ENCODE measurements at places on chromosomes 13 and 19. TPM values are rescaled to one million over a fixed set of nuclear protein-coding genes. Genes with fewer than 3 reads are reported as not detected.

Gene IRF2BP1
- 18.7 TPM for total RNA-seq

Gene MEGF8
- total RNA-seq = 44.0 TPM

Gene LDLR
- total RNA-seq = 30.2 TPM

- H3K27ac ChIP-seq = peak overlapping the region; percentile 86
- H3K36me3 ChIP-seq = peaks cover 12% of the 10 kb centered on the region
- no peaks in the 10 kb centered on the region for H3K27me3 ChIP-seq
- H3K4me3 ChIP-seq = peak overlapping the region; percentile 42
These were observed 95.7 kb downstream of the ARHGEF7 start for GRCh38 chr13:111210544-111211469.

DNA sequence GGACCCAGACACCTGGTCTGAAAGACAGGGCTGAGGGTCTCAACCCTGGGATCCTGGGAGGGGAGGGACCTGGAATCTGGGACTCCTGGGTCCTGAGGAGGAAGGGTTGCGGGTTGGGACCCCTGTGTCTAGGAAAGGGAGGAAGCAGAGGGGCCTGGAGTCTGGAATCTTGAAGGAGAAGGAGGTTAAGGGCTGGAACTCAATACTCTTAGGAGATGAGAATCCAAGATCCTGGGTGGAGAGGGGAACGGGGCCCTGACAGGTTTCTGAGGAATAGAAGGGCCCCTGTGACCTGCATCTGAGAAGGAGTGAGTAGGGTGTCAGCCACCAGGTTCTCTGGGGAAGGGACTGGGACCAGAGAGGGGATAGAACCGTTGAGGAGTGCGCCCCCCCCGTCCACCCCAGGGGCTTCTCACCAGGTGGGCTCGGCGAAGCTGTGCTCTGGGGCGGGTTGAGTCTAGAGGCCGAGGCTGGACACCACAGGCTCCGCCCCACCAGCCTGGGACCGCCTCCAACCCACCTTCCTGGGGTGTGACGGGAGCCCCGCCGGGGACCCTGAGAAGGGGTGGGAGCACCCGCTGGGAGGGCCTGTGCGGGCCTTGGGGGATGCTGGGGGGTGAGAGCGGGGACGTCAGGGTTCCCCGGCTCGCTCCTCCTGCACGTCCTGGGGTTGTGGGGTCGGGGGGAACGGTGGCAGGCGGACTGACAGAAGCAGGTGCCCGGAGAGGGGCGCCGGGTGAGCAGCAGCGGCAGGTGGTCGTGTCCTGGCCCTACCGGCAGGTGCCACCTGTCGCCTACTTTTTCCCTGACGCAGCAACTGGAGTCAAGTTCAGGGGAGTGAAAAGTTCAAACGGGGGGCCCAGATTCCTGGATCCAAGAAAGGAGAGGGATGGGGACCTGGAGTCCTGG is at the start of gene MAMSTR:
Gene MAMSTR (minus strand): TSS at position 463 of the 909 bp plus-strand sequence. CDS start 694 bp downstream, outside the sequence.
- peak within 1 kb of the TSS; percentile 98 for H3K27ac ChIP-seq
- no peak for DNase-seq
- H3K27me3 ChIP-seq = no peaks in the 10 kb centered on the region
- peaks cover 56% of the 10 kb centered on the region for H3K4me1 ChIP-seq

DNA sequence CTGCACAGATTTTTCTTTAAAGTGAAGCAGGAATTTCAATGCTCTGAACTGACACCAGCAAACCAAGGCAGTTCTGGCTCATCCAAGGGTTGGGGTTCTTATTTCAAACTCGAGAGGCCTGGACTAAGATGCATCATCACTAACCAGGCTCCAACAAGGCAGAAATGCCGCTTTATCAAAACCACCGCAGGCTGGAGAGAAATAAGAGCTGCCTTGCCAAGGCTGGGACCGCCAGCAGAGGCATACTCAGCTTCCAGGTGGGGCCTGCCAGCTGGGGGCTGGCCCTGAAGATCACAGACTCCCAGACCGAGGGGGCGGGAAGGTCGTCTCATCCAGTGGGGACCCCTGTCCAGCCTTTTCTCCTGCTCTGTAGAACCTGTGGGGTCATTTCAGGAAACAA is 37.4 kb upstream of the GAS6 start:
- no peak overlapping the region for H3K27ac ChIP-seq
- H3K4me1 ChIP-seq = no peaks in the 10 kb centered on the region
- no peaks in the 10 kb centered on the region for H3K27me3 ChIP-seq
- no peak for DNase-seq

DNA sequence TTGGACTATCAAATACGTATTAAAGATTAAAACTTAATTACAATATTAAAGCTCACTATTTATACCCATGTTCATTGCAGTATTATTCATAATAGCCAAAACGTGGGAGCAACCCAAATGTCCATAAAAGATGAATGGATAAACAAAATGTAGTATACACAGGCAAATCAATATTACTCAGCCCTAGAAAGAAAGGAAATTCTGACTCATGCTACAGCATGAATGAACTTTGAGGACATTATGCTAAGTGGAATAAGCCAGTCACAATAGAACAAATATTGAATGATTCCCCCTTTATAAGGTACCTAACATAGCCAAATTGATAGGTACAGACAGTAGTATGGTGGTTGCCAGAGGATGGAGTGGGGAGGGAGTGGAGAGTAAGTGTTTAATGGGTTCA is 457.3 kb downstream of the FGF14 start:
- no peaks in the 10 kb centered on the region for H3K27me3 ChIP-seq
- H3K4me1 ChIP-seq = no peaks in the 10 kb centered on the region
- H3K4me3 ChIP-seq = no peak overlapping the region
- H3K36me3 ChIP-seq = no peaks in the 10 kb centered on the region
- H3K27ac ChIP-seq = no peak overlapping the region

DNA sequence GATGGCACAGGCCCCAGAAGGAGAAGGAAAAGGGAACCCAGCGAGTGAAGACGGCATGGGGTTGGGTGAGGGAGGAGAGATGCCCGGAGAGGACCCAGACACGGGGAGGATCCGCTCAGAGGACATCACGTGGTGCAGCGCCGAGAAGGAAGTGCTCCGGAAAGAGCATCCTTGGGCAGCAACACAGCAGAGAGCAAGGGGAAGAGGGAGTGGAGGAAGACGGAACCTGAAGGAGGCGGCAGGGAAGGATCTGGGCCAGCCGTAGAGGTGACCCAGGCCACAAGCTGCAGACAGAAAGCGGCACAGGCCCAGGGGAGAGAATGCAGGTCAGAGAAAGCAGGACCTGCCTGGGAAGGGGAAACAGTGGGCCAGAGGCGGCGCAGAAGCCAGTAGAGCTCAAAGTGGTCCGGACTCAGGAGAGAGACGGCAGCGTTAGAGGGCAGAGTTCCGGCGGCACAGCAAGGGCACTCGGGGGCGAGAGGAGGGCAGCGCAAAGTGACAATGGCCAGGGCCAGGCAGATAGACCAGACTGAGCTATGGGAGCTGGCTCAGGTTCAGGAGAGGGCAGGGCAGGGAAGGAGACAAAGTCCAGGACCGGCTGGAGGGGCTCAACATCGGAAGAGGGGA is 1.1 kb downstream of the PPP1R12C start:
- no peak for DNase-seq
- no peaks in the 10 kb centered on the region for H3K27me3 ChIP-seq
- peak overlapping the region; percentile 74 for H3K27ac ChIP-seq
- peaks cover 59% of the 10 kb centered on the region for H3K4me1 ChIP-seq
- H3K36me3 ChIP-seq = peaks cover 37% of the 10 kb centered on the region

DNA sequence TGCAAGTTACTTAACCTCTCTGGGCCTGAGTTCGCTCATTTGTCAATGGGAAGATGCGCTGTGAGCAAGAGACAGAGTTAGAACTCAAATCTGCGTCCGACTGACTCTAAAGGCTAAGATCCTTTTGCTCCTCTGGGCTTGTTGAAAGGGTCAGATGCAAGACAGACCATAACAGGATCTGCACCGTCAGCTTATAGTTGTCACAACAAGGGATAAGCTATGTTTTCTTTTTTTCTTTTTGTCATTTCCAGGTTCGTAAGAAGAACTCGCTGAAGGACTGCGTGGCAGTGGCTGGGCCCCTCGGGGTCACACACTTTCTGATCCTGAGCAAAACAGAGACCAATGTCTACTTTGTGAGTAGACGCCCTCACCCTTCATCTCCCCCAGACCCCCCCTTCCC is 1.1 kb downstream of the PPAN start:
- no peak overlapping the region for H3K4me3 ChIP-seq
- H3K4me1 ChIP-seq = peaks cover 18% of the 10 kb centered on the region
- DNase-seq = no peak

DNA sequence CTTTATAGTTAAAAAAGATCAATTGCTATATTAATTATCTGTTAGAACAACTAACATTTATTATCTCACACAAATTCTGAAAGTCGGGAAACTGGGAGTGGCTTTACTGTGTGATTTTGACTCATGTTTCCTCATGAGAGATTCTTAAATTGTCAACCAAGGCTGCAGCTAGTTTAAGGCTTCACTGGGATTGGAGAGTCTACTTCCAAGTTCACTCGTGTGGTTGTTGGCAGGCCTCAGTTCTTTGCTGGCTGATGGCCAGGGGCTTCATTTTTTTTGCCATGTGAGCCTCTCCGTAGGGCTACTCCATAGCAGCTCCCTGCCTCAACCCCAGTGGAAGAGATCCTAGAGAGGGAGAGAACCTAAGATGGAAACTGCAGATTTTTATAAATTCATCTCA is 24.5 kb upstream of the LPAR6 start:
- no peak overlapping the region for H3K4me3 ChIP-seq
- H3K4me1 ChIP-seq = no peaks in the 10 kb centered on the region
- H3K27me3 ChIP-seq = no peaks in the 10 kb centered on the region
- no peaks in the 10 kb centered on the region for H3K36me3 ChIP-seq
- H3K27ac ChIP-seq = peak overlapping the region; percentile 15
- DNase-seq = no peak

DNA sequence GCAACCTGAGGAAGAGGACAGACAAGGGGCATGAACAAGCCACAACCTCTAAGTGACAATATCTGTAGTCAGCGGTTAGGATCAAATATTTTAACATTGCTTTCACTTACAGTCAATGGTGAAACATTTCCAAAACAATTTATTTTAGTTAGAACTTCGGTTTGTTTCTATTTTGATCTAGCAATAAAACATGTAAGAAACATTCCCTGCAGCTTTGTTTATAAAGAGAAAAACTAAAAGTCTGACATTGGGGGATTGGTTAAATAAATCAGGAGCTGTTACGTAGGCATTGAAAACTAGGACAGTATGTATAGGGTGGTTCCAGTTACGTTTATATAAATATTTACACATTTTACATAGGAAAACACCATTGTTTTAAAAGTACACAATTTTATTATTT is 3.4 kb downstream of the URI1 start:
- H3K27ac ChIP-seq = no peak overlapping the region
- DNase-seq = no peak
- H3K4me1 ChIP-seq = peaks cover 16% of the 10 kb centered on the region
- H3K27me3 ChIP-seq = no peaks in the 10 kb centered on the region
- no peaks in the 10 kb centered on the region for H3K36me3 ChIP-seq
- H3K4me3 ChIP-seq = no peak overlapping the region

GRCh38 chr13:32031025-32031814 is at the start of gene FRY:
TSS of gene FRY (plus strand) at chr13:32031774. CDS start at chr13:32031796, 22 bp downstream.
- peak; percentile 60 for DNase-seq
- no peaks in the 10 kb centered on the region for H3K27me3 ChIP-seq
- no peaks in the 10 kb centered on the region for H3K36me3 ChIP-seq
- H3K4me1 ChIP-seq = peaks cover 3% of the 10 kb centered on the region
- H3K4me3 ChIP-seq = peak within 1 kb of the TSS; percentile 82

- peak overlapping the region; percentile 49 for H3K4me3 ChIP-seq
- no peak for DNase-seq
- H3K27ac ChIP-seq = peak overlapping the region; percentile 69
- peaks cover 3% of the 10 kb centered on the region for H3K36me3 ChIP-seq
These were observed 616 bp downstream of the TSHZ3 start for GRCh38 chr19:31348481-31349159.

GRCh38 chr13:69124996-69125395 is 982.6 kb upstream of the ATXN8OS start:
- no peaks in the 10 kb centered on the region for H3K27me3 ChIP-seq
- H3K36me3 ChIP-seq = no peaks in the 10 kb centered on the region
- no peak for DNase-seq

- H3K36me3 ChIP-seq = no peaks in the 10 kb centered on the region
- no peak overlapping the region for H3K4me3 ChIP-seq
- DNase-seq = no peak
- H3K27me3 ChIP-seq = no peaks in the 10 kb centered on the region
- no peak overlapping the region for H3K27ac ChIP-seq
These were observed 4.6 kb upstream of the PRR20A start for GRCh38 chr13:57136093-57136492.

Data from spinal cord (tissue), 10 donors.